Activated T-cell treated with anti-CD3 and anti-CD28 coated beads, Interleukin-2, amount 50 U/mL, for 72 hours (primary cell): ENCODE measurements at places on chromosomes 4 and X. TPM values are rescaled to one million over a fixed set of nuclear protein-coding genes. Genes with fewer than 3 reads are reported as not detected.

Gene HSFX3
- not detected for total RNA-seq

Gene RIPPLY1
- not detected for total RNA-seq

Gene ARHGEF6
- total RNA-seq: 91.1 TPM

Gene NAA11
- total RNA-seq: not detected

Gene C4orf54
- total RNA-seq: not detected

Gene RNF150
- 0.10 TPM for total RNA-seq

Gene NPNT
- 0.51 TPM for total RNA-seq

Gene SSX4
- total RNA-seq: not detected

Gene NR0B1
- total RNA-seq: not detected

Gene TMPRSS11F
- total RNA-seq: not detected

Gene POU3F4
- not detected for total RNA-seq

Gene PAGE5
- 0.93 TPM for total RNA-seq

Gene CCDC120
- total RNA-seq: 8.7 TPM

Gene MSX1
- total RNA-seq: not detected

Gene ASB12
- 0.31 TPM for total RNA-seq

Gene ARHGAP36
- total RNA-seq: not detected

Gene MND1
- 38.4 TPM for total RNA-seq

Gene TREX2
- 2.8 TPM for total RNA-seq

Gene HMX1
- total RNA-seq: not detected

Gene APELA
- not detected for total RNA-seq

Gene LRPAP1
- total RNA-seq: 49.7 TPM

Gene PGRMC2
- total RNA-seq: 41.0 TPM

Gene PALLD
- 13.5 TPM for total RNA-seq

Gene F8
- 15.0 TPM for total RNA-seq

Gene FAM90A26
- total RNA-seq: not detected

Gene CXCL11
- 0.19 TPM for total RNA-seq

Gene GPR82
- total RNA-seq: 0.19 TPM

Gene ZC4H2
- total RNA-seq: 14.5 TPM

Gene EDA2R
- total RNA-seq: 9.5 TPM

Gene CSAG2
- total RNA-seq: not detected

Gene EXOC1L
- not detected for total RNA-seq

Gene SLC38A5
- total RNA-seq: 78.8 TPM

Gene DIPK2B
- total RNA-seq: 0.05 TPM

Gene MAML3
- total RNA-seq: 5.5 TPM

Gene CT45A7
- total RNA-seq: not detected

Gene C1GALT1C1
- 7.2 TPM for total RNA-seq

Gene CRLF2
- total RNA-seq: 1.4 TPM

Gene FAAH2
- total RNA-seq: 29.4 TPM

Gene ZBED1
- 24.5 TPM for total RNA-seq

Gene RBM47
- total RNA-seq: 10.9 TPM

Gene SNX25
- 17.9 TPM for total RNA-seq

Gene CLDN2
- not detected for total RNA-seq

Gene OR13H1
- total RNA-seq: not detected

Gene REELD1
- 0.97 TPM for total RNA-seq

Gene BEND4
- total RNA-seq: 0.41 TPM

Gene LAGE3
- 34.3 TPM for total RNA-seq

Gene CXCL3
- not detected for total RNA-seq

Gene RBMXL3
- not detected for total RNA-seq

Gene RHOXF1
- total RNA-seq: 1.2 TPM

Gene PABPC1L2A
- total RNA-seq: not detected
